ENCODE measurements at places on chromosomes 13 and 19.

DNA sequence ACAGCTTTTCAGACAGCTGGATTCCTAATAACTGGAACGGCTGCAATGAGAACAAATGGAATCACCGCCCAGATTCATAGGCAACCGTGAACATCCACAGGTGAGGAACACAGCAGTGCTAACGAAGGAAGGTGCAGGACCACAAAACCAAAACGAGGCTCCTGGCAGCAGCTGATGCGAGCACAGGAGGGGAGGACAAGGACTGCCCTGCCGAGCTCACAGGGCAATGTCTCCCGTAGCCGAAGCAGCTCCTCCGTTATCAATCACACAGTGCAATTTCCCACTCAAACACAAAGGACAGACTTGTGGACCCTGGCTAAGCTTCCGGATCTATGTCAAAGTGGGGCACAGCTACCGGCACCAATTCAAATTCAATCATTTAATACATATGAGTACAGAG, 70.6 kb downstream of the STK24 start:
- no peak for DNase-seq

DNA sequence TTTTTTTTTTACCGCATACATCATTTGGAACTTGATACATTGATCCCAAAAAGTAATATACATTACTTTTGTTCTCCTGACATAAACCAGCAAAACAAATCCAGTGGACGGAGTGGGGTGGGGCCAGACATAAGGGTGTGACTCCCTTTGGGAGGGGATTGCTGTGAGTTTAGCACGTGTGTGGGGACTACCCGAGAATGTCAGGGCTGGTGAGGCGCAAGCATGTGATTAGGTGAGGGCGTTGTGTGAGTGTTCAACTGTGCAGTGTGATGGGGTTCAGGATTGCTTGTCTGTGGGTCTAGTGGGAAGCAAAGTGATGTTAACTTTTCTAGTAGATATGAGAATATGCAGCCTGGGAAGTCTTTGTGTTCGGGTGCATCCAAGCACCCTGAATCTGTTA, 468.0 kb downstream of the TSHZ3 start:
- DNase-seq = no peak

- peak; percentile 46 for DNase-seq
Measured at GRCh38 chr19:44951179-44952159, 3.7 kb upstream of the CLPTM1 start.

GRCh38 chr19:18780631-18781030, 10.5 kb downstream of the COMP start:
- no peak for DNase-seq

DNA sequence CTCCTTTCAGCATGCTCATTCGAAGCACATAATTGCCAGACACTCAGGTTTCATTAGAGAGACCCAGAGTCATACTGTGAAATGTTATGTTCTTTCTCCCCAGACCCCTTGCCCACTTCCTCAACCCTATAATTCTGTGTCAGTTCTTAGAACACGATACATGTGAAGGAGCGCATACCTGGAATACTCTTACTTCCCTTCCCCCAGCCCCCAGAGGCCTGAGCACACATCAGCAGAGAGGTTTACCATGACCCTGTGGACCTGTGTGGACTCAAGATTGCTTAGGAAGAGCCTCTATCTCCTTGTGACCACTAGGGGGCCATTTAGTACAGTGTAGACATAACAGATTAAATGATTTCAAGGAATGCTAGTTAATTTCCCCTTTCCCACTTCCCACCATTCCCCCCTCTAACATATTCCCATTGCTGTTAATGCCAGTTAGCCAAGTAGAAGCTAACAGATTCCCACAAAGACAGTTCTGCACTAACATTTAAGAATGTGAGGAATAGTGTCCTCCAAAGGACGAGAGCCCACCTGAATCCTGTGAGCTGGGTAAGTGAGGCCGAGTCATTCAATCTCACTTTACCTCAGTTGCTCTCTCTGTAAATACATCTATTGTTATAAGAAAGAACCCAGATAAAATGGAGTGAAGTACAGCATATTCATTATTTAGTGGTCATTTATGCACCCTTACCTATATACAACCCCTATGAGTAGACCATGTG, 154.2 kb upstream of the MAB21L1 start:
- no peak for DNase-seq

DNA sequence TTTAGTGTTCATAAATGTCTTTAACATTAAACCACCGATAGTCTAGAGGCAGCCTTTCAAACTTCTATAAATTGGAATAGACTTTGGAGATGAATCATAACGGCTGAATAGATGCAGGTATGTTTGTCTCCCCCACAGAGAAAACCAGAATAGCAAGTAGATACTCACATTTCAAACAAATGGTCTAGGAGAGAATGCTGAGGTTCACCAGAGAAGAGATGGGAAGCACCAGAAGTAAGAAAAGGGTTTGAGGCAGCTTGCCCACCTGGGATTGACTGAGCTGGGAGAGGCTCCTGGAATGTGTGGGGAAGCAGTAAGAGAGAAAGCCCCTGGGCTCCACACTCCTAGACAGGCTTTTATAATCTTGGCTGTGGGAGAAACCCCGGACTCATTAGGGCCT, 6.4 kb downstream of the IGFL3 start:
- no peak for DNase-seq

DNA sequence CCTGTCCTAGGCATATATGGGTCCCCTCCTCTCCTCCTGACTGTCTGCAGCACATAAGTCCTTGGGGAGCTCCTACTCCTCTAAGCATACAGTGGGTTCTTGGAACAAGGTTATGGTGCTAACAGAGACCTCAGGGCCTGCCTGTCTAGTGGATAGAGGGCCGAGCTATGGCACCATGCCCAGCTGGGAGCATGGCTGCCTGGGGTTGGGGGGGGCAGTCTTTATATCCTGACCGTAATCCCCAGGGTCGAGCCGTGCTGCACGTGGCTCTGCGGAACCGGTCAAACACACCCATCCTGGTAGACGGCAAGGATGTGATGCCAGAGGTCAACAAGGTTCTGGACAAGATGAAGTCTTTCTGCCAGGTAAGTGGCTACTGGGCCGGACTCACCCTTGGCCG, 3.3 kb downstream of the GPI start:
- no peak for DNase-seq

GRCh38 chr13:43751624-43752023, 35.1 kb downstream of the ENOX1 start:
- no peak for DNase-seq

GRCh38 chr19:4984438-4984990, 15.6 kb downstream of the KDM4B start:
- no peak for DNase-seq

- no peak for DNase-seq
Measured at GRCh38 chr13:32511482-32511881, 27.1 kb downstream of the N4BP2L2 start.

- no peak for DNase-seq
Measured at GRCh38 chr13:71672512-71672911, 194.5 kb downstream of the DACH1 start.

DNA sequence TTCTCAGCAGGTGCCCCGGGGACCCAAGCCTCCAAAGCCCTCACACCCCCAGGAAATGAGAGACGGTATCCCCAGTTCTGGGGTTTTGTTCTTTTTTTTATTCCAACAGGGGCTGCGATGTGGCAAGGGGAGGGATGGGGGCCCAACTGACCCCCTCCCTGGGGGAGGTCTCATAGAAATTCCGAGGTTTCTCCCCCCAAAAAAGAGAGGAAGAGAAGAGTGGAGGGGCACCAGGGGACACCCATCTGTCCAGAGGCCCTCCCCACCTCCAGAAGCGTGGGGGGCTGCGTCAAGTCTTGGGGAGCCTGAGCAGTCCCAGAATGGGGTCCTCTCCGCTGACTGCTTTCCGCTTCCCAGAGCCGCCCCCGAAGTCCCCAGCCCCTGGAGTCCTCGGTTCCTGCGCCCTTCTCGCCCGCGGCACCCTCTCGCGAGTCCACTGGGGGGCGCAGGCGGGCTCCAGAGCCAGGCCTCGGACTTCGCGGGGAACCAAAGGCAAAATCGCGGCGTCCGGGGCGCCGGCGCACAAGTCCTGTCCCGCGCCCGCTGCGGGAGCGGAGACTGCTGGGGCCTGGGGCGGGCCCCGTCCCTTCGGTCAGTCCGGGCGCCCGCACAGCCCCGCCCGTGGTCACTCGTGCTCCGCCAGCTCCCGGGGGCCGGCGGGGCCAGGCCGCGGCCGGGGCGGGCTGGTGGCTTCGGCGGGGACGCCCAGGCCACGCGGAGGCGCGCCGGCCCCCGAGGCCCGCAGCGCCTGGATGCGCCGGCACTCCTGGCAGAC, 4.4 kb upstream of the ATP1A3 start:
- peak; percentile 33 for DNase-seq

All from activated T-helper 2 cell treated with anti-CD3 and anti-CD28 coated beads, Interferon-gamma antibody, Interleukin-2, Interleukin-4, amounts not matched to agents 10 μg/mL and 5 μg/mL and 100 μg/mL, durations not matched to agents 14 hours and 24 hours and 36 hours (primary cell).